ENCODE measurements at places on chromosomes 7 and 10.

DNA sequence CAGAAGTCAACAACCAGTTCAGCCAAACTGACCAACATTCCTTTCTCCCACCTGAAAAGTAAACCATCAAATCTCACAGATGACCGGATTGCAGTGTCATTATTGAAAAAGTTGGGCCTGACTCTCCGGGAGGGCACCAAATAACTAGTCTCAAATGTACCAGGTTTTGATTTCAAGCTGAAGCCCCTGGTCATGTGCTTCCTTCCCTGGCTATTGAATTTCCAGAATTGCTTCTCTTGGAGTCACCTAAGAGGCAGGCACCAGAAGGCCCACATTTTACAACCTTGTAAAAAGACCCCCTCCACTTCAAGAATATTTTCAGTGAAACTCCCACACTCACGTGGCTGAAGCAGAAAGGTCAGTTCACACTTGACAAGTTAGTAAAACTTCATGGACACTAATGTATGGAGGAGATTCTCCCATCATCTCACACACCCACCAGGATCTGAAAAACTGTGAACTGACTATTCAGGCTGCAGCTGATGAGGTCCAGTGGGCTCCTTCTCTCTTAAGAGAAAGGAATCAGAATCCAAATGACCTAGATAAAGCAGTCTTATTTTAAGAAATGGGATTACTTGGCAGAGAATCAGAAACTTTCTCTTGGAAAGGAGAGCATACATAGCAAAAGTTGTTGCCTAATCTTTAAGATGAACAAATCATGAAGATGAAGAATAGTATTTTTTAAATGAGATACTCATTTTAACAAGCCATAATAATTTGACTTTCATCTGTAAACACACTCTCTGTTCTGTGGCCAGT is 53.6 kb downstream of the DLD start:
- DNase-seq = no peak

GRCh38 chr10:43819464-43820230 is 171.0 kb upstream of the ZNF32 start:
- no peak for DNase-seq

DNA sequence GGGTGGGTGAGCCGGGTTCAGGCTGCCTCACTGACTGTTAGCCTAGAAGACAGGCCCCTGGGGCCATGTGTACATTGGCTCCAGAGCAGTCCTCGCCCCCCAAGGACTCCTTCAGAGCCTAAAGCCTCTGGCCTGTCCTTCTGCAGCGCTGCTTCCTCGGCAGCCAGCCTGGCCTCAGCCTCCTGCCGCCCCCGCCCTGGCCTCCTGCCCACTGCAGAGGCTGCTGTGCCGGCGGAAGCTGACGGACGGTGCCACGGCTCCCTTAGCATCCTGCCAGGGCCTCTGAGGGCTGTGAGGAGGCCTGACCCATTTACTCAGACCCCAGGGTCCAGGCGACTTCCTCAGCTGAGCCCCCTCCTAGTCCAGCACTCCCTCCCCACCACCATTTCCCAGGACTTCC is 4.9 kb downstream of the SRRM3 start:
- no peak for DNase-seq

DNA sequence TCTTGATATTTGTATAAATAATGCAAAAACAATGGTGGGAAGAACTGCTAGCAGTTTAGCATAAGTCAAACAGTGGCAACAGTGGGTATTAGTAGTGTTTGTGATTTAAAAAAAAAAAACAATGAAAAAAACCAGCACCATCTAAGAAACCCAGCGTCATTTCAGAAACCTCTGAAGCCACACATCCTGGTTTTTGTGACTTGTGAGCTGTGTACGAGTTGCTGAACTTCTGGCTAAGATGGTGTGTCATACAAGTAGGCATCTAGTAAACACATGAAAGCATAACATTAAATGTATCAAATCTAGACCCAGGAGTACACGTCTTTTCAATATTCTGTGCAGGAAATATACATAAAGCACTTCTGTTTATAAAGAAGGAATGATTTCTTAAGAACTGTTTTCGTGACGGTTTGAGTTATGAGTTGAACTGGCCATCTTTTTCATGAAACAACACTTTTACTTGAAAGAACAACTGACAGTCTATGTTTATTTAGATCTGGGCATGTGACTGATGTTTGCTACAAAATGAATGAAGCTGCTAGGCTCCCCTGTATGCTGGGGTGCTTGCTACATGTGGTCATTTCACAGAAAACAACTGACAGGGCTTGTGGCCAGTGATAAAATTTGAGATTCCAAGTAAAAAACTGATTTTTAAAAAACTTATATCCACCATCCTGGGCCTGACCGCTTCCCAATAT is 143.5 kb downstream of the PIP4K2A start:
- no peak for DNase-seq

All from activated CD4-positive, alpha-beta T cell treated with anti-CD3 and anti-CD28 coated beads for 4 hours (primary cell).